T-cell (primary cell): ENCODE measurements at places on chromosomes 4 and X. TPM values are rescaled to one million over a fixed set of nuclear protein-coding genes. Genes with fewer than 3 reads are reported as not detected.
A peak's percentile ranks its signal among the peaks of the same experiment; 100 is the strongest.

- H3K27ac ChIP-seq, result no peak overlapping the region
- H3K4me1 ChIP-seq, result no peaks in the 10 kb centered on the region
- H3K27me3 ChIP-seq, result no peaks in the 10 kb centered on the region
Measured at GRCh38 chr4:72314869-72315268, 254.2 kb downstream of the ADAMTS3 start.

DNA sequence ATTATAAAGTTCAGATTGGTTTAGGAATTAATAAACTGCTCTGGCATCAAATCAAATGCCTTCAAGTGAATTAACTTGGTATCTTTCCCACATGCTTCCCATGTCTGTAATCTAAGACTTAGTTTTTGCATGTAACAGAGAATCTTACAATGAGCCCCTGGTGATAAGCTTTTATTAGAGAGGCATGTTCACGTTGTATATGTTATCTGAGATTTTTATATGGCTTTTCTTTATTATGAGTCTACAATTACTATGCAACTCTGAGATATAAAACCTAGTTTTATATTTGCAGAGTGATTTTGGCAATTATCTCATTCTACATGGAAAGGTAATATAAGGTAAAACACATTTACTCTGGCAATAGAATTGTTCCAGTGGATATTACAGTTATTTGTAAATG lies 1578.4 kb upstream of the IGFBP7 start:
- no peaks in the 10 kb centered on the region for H3K36me3 ChIP-seq
- H3K27me3 ChIP-seq, result no peaks in the 10 kb centered on the region
- no peaks in the 10 kb centered on the region for H3K4me1 ChIP-seq
- no peak overlapping the region for H3K4me3 ChIP-seq
- DNase-seq, result no peak
- H3K27ac ChIP-seq, result no peak overlapping the region

The ZMAT1 gene
- 21.3 TPM for total RNA-seq

DNA sequence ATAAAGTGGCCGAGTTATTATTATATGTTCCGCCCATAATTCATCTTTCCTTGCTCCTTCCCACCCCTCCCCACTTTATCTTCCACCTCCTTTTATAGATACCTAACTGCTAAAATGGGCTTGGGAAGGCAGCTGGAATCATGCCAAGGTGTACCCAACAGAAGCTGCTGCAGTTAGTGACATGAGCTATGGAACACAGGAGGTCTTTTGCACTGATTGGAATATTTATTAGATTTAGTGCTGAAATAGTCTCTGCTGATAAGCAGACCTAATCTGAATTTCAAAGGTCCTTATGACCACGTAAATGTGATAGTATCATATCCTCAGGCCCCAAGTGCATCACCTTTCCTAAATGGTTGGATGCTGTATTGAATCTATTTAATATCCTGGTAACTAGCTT lies 64.9 kb downstream of the HMGB2 start:
- H3K4me1 ChIP-seq, result peaks cover 9% of the 10 kb centered on the region
- no peaks in the 10 kb centered on the region for H3K36me3 ChIP-seq
- no peak for DNase-seq
- no peaks in the 10 kb centered on the region for H3K27me3 ChIP-seq

GRCh38 chr4:177250056-177250696 lies 59.5 kb upstream of the NEIL3 start:
- peak; percentile 63 for DNase-seq
- H3K36me3 ChIP-seq, result no peaks in the 10 kb centered on the region
- H3K27me3 ChIP-seq, result no peaks in the 10 kb centered on the region
- no peak overlapping the region for H3K27ac ChIP-seq
- peaks cover 9% of the 10 kb centered on the region for H3K4me1 ChIP-seq

- H3K27ac ChIP-seq, result no peak overlapping the region
- H3K36me3 ChIP-seq, result no peaks in the 10 kb centered on the region
- no peak for DNase-seq
- no peaks in the 10 kb centered on the region for H3K27me3 ChIP-seq
Measured at GRCh38 chr4:169940460-169940859, 85.7 kb downstream of the MFAP3L start.

GRCh38 chr4:51918251-51918650 lies 75.3 kb downstream of the DCUN1D4 start:
- no peak for DNase-seq
- H3K36me3 ChIP-seq, result peaks cover 4% of the 10 kb centered on the region
- H3K4me3 ChIP-seq, result no peak overlapping the region

- no peak for DNase-seq
- no peaks in the 10 kb centered on the region for H3K27me3 ChIP-seq
- H3K4me3 ChIP-seq, result no peak overlapping the region
- H3K4me1 ChIP-seq, result no peaks in the 10 kb centered on the region
- H3K27ac ChIP-seq, result no peak overlapping the region
Measured at GRCh38 chr4:87716371-87717265, 66.5 kb downstream of the DMP1 start.

The MAGEE2 gene
- total RNA-seq, result not detected

The BRS3 gene
- not detected for total RNA-seq

DNA sequence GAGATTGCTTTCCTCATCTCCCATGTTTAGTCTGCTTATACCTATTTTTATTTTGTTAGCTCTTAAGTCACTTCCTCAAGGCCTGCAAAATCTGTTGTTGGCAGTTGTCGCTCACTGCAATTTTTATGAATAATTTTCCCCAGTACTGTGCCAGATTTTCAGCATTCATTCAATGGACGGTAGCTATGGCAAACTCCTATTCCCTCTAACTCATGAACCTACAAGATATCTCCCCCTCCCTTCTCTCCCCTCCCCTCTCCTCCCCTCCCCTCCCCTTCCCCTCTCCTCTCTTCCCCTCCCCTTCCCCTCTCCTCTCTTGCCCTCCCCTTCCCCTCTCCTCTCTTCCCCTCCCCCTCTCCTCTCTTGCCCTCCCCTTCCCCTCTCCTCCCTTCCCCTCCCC lies 160.4 kb downstream of the FRAS1 start:
- peaks cover 2% of the 10 kb centered on the region for H3K4me1 ChIP-seq
- no peak overlapping the region for H3K4me3 ChIP-seq
- no peak for DNase-seq
- H3K27ac ChIP-seq, result no peak overlapping the region
- no peaks in the 10 kb centered on the region for H3K27me3 ChIP-seq

DNA sequence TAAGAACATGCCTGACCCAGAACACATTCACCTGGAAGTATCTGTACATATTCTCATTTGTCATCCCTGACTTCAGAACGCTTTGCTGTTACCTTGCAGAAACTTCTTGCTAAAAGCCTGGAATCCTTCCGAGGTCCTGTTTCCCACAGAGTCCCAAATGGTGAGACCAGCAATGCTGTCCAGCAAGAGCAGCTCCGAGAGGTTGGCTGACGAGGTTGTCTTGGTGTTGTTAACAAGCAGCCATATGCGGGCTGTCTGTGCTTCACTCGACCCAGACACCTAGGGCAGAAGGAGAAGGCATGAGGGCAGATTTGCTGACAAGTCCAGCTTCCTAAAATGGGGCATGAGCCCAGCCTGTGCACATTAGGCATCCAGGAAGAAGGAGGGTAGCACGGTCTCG lies 19.3 kb downstream of the EVC2 start:
- H3K4me3 ChIP-seq, result no peak overlapping the region
- H3K4me1 ChIP-seq, result no peaks in the 10 kb centered on the region
- no peaks in the 10 kb centered on the region for H3K36me3 ChIP-seq
- H3K27ac ChIP-seq, result no peak overlapping the region
- DNase-seq, result no peak
- no peaks in the 10 kb centered on the region for H3K27me3 ChIP-seq

DNA sequence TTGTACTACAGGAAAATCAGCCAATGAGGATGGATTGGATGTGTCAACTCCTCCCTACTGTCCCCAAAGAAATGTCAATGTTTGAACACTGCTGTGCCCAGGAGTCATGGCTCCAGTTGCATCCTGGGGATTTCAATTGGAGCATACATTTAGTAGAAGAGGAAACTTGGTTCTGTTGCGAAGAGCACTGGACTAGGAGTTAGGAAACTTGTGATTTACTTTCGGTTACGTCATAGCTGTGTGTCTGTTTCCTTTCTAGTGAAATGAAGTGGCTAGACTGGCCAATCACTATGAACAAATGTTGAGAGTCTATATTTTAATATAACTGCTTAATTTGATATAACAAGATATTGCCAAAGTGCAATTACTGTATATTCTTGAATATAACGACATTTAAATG lies 35.2 kb downstream of the ARL9 start:
- H3K4me3 ChIP-seq, result no peak overlapping the region
- peaks cover 6% of the 10 kb centered on the region for H3K4me1 ChIP-seq
- H3K27ac ChIP-seq, result no peak overlapping the region
- no peak for DNase-seq
- no peaks in the 10 kb centered on the region for H3K36me3 ChIP-seq
- peaks cover 15% of the 10 kb centered on the region for H3K27me3 ChIP-seq

DNA sequence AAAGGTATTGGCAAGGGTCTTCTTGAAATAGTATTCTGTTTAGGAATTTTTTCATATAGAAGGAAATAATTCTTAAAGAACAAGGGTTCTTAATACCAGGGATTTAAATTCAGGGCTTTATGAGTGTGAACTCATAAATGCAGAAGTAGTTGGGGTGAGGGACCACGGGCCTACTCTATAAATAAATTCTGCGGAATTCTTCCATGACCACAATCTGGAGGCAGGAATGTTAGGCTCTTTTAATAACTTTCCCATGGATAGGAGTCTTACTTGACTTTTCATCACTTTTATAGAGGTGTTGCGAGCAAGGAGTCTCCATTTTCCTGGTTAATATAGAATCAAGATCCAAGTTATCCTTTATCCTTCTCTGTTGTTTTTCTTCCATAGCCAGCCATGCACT lies 76.7 kb upstream of the SLC4A4 start:
- H3K4me1 ChIP-seq, result no peaks in the 10 kb centered on the region
- no peak overlapping the region for H3K4me3 ChIP-seq
- no peak for DNase-seq
- no peaks in the 10 kb centered on the region for H3K36me3 ChIP-seq
- no peak overlapping the region for H3K27ac ChIP-seq

- no peaks in the 10 kb centered on the region for H3K36me3 ChIP-seq
- DNase-seq, result no peak
- no peak overlapping the region for H3K27ac ChIP-seq
Measured at GRCh38 chr4:163590103-163590502, 95.6 kb downstream of the TMA16 start.
